ENCODE measurements at places on chromosomes 2 and 18.

DNA sequence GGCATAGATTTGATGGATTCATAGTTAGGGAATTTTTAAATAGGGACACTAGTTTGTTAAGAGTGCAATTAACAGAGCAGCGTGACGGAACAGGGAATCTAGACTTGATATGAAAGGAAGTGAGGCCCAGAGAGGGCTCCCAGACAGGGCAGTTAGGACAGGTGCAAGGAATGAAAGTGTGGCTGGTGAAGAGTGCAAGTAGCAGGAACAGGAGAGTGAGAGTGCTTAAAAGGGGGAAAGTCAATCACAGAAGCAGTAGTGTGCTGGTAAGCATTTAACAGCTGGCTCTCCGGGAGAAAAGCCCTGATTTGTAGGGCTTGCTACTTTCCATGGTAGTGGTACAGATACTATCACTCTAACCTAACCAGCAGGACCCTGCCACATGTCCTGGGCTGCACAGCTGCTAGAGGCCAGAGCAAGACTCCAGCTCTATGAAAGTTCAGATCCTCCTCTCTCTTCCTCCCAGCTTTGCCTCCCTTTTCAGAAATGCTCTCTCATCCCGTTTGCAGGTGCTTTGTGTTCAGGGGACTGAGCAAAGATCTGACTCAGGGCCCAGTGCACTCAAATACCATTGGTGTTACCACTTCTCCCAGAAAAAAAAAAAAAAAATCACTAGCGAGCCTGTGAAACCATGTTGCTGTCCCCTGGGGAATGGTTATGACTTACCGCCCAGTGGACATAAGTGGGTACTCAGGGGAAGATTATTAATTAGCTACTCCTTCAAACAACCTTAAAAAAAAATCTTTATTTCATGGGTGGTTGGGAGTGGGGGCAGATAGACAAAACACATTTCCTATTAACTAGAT is 18.1 kb upstream of the GCFC2 start:
- H3K4me1 ChIP-seq, result no peaks in the 10 kb centered on the region
- no peak overlapping the region for H3K27ac ChIP-seq
- no peaks in the 10 kb centered on the region for H3K36me3 ChIP-seq

- no peaks in the 10 kb centered on the region for H3K27me3 ChIP-seq
- H3K27ac ChIP-seq, result peak overlapping the region; percentile 89
- H3K4me1 ChIP-seq, result peaks cover 71% of the 10 kb centered on the region
Measured at GRCh38 chr18:2956056-2956455, 56.9 kb downstream of the LPIN2 start.

GRCh38 chr2:232876161-232876977 is 6.3 kb downstream of the SNORC start:
- peaks cover 3% of the 10 kb centered on the region for H3K4me1 ChIP-seq
- peaks cover 14% of the 10 kb centered on the region for H3K27me3 ChIP-seq
- H3K4me3 ChIP-seq, result peak overlapping the region; percentile 24
- DNase-seq, result no peak
- no peaks in the 10 kb centered on the region for H3K36me3 ChIP-seq

GRCh38 chr2:170965446-170966225 is 36.6 kb downstream of the GORASP2 start:
- no peak overlapping the region for H3K27ac ChIP-seq
- no peak for DNase-seq
- H3K36me3 ChIP-seq, result peaks cover 31% of the 10 kb centered on the region

DNA sequence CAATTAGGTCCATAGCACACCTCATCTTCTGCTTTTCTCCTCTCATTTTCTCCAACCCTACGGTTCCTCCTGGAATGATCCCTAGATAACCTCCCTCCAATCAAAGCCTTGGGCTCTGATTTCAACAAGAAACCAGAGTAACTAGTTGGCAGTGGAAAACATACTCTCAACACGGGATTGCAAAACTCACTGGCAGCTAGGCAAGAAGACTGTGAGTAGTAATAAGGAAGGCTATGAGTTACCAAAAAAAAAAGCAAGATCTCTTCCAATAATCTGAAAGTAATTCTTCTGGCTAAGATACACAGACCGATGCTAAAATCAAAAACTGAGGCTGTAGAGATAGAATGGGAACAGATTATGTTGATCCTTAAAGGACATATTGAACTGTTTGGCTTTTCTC is 28.4 kb upstream of the CCDC102B start:
- no peak overlapping the region for H3K27ac ChIP-seq
- DNase-seq, result no peak
- H3K4me1 ChIP-seq, result no peaks in the 10 kb centered on the region
- no peaks in the 10 kb centered on the region for H3K36me3 ChIP-seq
- H3K4me3 ChIP-seq, result no peak overlapping the region

GRCh38 chr2:9462313-9462712 is 12.0 kb upstream of the IAH1 start:
- H3K27me3 ChIP-seq, result no peaks in the 10 kb centered on the region
- H3K27ac ChIP-seq, result no peak overlapping the region
- no peak overlapping the region for H3K4me3 ChIP-seq
- no peak for DNase-seq
- peaks cover 33% of the 10 kb centered on the region for H3K36me3 ChIP-seq

- no peak overlapping the region for H3K27ac ChIP-seq
- H3K27me3 ChIP-seq, result peaks cover 33% of the 10 kb centered on the region
- H3K4me1 ChIP-seq, result peaks cover 22% of the 10 kb centered on the region
- no peak for DNase-seq
- H3K36me3 ChIP-seq, result peaks cover 20% of the 10 kb centered on the region
- no peak overlapping the region for H3K4me3 ChIP-seq
Measured at GRCh38 chr2:102139851-102140250, 2.7 kb upstream of the IL1R1 start.

DNA sequence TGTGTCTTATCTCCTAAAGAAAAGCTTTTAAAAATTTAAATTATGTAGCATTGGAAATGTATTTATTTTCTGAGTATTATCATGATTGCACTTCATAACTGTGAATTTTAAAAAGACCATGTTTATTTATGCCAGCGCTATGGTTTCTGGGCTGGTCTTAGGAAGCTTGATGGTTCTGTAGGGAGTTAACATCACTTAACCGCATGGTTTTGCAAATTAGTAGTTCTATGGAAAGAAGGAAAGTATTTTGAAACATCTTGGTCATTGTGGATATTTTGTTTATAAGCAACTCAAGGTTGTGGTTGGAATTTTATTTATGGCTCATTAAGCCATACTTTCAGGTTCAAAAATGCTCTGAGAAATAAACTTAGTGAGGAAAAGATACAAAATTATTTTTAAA is 549.4 kb downstream of the STK39 start:
- no peaks in the 10 kb centered on the region for H3K36me3 ChIP-seq
- no peak overlapping the region for H3K27ac ChIP-seq
- no peak for DNase-seq
- no peaks in the 10 kb centered on the region for H3K4me1 ChIP-seq
- H3K4me3 ChIP-seq, result no peak overlapping the region

- H3K4me3 ChIP-seq, result no peak overlapping the region
- no peak for DNase-seq
- H3K27me3 ChIP-seq, result no peaks in the 10 kb centered on the region
- no peaks in the 10 kb centered on the region for H3K4me1 ChIP-seq
Measured at GRCh38 chr2:141055531-141055930, 1075.3 kb downstream of the LRP1B start.

GRCh38 chr2:170969030-170969429 is 40.0 kb downstream of the GORASP2 start:
- H3K27ac ChIP-seq, result no peak overlapping the region
- no peak overlapping the region for H3K4me3 ChIP-seq
- DNase-seq, result no peak
- no peaks in the 10 kb centered on the region for H3K27me3 ChIP-seq
- peaks cover 19% of the 10 kb centered on the region for H3K36me3 ChIP-seq
- peaks cover 2% of the 10 kb centered on the region for H3K4me1 ChIP-seq

- H3K27me3 ChIP-seq, result peaks cover 95% of the 10 kb centered on the region
- DNase-seq, result peak; percentile 72
- peaks cover 3% of the 10 kb centered on the region for H3K36me3 ChIP-seq
- peaks cover 26% of the 10 kb centered on the region for H3K4me1 ChIP-seq
Measured at GRCh38 chr2:66434679-66435548, at the start of gene MEIS1. MEIS1 (plus strand) TSS chr2:66435125; CDS start chr2:66435857, 732 bp downstream.

DNA sequence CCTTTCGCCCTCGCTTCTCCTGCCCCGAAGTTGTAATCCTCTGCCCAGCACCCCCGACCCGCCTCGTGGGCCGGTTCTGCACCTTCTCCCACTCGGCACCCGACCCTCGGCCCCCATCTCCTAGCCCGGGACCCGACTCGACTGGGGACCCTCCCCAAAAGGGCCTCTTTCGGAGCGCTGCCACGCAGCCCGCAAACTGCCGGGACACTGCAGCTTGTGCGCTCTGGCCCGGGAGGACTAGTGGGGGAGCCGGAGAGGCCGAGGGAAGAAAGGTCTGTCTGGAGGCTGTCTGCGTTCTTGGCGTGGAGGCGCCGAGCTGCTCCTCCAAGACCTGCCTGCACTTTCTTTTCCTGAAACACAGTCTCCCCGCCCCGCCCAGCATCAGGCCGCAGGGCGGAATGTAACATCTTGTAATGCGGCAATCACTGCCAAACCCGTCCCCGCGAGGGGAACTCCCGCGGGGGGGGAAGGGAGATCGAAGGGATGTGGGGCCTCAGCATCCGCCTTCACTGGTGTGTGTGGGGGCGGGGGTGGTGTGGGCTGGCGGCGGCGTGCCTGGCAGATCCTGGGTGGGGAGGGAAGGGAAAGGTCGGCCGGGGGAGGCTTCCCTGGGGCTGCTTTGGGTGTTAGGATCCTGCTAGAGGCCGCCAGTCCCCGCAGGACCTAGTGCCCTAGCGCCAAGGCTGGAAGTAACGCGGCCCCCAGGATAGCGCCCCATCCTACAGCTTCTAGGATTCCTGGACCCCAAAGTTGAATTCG is 7.4 kb downstream of the DLX2 start:
- H3K27ac ChIP-seq, result peak overlapping the region; percentile 15
- peaks cover 4% of the 10 kb centered on the region for H3K36me3 ChIP-seq
- H3K4me3 ChIP-seq, result peak overlapping the region; percentile 76
- peaks cover 30% of the 10 kb centered on the region for H3K4me1 ChIP-seq
- peak; percentile 75 for DNase-seq
- H3K27me3 ChIP-seq, result peaks cover 82% of the 10 kb centered on the region

- H3K36me3 ChIP-seq, result no peaks in the 10 kb centered on the region
- peaks cover 35% of the 10 kb centered on the region for H3K4me1 ChIP-seq
- H3K27ac ChIP-seq, result peak overlapping the region; percentile 87
- H3K4me3 ChIP-seq, result peak overlapping the region; percentile 72
- no peak for DNase-seq
- H3K27me3 ChIP-seq, result no peaks in the 10 kb centered on the region
Measured at GRCh38 chr2:231614559-231615057, 21.9 kb downstream of the TEX44 start.

DNA sequence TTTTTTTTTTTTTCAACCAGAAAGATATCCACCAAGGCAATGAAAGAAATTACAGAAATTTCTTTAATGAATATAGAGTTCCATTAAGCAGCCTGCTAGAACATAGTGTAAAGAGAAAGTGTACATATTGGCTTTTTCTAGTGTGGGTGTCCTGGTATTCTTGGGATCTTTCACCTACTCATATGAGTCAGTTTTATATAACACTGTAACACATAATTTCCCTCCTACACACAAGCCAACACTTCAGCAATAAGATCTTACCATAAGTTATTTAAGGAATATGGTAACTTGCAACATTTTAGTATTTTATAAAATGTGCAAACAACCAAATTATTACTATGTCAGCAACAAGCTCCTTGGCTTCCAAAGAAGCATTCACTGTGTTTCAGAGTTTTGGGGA is 59.9 kb downstream of the ZRANB3 start:
- no peak for DNase-seq
- no peaks in the 10 kb centered on the region for H3K27me3 ChIP-seq
- no peak overlapping the region for H3K27ac ChIP-seq
- no peak overlapping the region for H3K4me3 ChIP-seq

- no peak overlapping the region for H3K4me3 ChIP-seq
- no peaks in the 10 kb centered on the region for H3K27me3 ChIP-seq
- H3K4me1 ChIP-seq, result no peaks in the 10 kb centered on the region
Measured at GRCh38 chr18:37665346-37665745, 99.7 kb upstream of the CELF4 start.

DNA sequence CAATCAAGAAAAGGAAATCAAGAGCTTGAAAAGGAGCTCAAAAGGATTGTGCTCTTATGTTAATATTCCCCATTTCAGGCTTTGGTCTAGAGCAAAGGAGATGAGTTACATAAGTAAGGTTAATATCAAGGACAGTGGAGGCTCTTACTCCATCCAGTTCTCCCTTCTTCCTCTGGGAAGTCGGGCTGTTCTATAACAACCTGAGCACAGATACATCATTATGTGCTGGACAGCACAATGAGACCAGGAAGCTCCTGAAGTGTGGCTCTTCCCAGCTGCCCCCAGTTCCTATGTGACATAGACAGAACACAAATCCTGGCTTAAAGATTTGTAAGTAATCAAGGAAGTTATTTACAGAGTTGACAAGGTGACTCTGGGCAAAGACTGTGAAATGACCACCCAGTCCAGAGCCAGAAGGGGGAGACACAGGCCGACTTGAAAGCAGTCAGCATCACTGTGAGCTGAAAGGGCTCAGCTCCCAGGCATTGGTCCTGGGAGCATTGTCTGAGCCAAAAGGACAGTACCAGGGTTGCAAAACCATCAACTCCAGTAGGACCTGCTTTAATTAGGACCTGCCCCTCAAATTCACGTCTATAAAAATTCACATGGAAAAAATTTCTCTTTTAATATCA is 917.6 kb upstream of the ACVR2A start:
- DNase-seq, result no peak
- H3K27ac ChIP-seq, result no peak overlapping the region
- no peaks in the 10 kb centered on the region for H3K4me1 ChIP-seq
- H3K36me3 ChIP-seq, result no peaks in the 10 kb centered on the region
- no peaks in the 10 kb centered on the region for H3K27me3 ChIP-seq

- H3K27ac ChIP-seq, result no peak overlapping the region
- H3K36me3 ChIP-seq, result no peaks in the 10 kb centered on the region
- no peak for DNase-seq
- no peaks in the 10 kb centered on the region for H3K27me3 ChIP-seq
Measured at GRCh38 chr2:40260437-40260836, 191.5 kb downstream of the SLC8A1 start.

DNA sequence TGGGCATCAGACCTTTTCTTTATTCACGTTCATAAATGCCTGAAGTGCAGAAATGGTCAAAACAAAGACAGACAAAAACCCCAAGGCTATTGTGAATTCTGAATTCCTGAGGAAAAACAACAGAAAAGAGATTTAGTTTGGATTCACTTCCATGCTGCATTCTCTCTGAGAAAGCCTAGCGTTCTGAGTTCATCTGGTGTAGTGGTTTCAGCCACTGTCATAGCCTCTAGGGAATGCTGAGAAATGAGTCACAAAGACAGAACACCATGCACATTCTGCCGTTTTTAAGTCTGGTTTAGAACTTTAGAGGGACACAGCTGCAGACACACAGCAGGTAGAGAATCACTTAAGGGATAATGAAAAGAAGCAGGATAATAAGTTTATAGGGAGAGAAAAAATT is 93.8 kb downstream of the LRP1B start:
- DNase-seq, result no peak
- H3K4me1 ChIP-seq, result no peaks in the 10 kb centered on the region

- H3K4me1 ChIP-seq, result peaks cover 35% of the 10 kb centered on the region
- H3K36me3 ChIP-seq, result peaks cover 26% of the 10 kb centered on the region
- peak; percentile 67 for DNase-seq
Measured at GRCh38 chr2:32357318-32358110, 691 bp downstream of the BIRC6 start.

Measured in activated CD8-positive, alpha-beta memory T cell treated with anti-CD3 and anti-CD28 coated beads, Interleukin-2, amount 10 ng/mL, durations not matched to agents 7 days and 5 days (primary cell).